ENCODE measurements at places on chromosomes 13 and 19. TPM values are rescaled to one million over a fixed set of nuclear protein-coding genes. Genes with fewer than 3 reads are reported as not detected.

SIGLEC12 gene
- not detected for total RNA-seq

SHC2 gene
- total RNA-seq, result under 0.01 TPM

SLITRK6 gene
- not detected for total RNA-seq

ZNF90 gene
- total RNA-seq, result 0.89 TPM

COX7A1 gene
- total RNA-seq, result 5.5 TPM

GPR4 gene
- 0.53 TPM for total RNA-seq

ATP1A3 gene
- total RNA-seq, result 0.29 TPM

ALG5 gene
- total RNA-seq, result 39.0 TPM

ZNF580 gene
- 10.4 TPM for total RNA-seq

SOHLH2 gene
- total RNA-seq, result not detected

SLC25A41 gene
- not detected for total RNA-seq

ZNF285 gene
- total RNA-seq, result 2.3 TPM

CHAF1A gene
- 9.5 TPM for total RNA-seq

MAP2K7 gene
- 8.4 TPM for total RNA-seq

HSPBP1 gene
- 106 TPM for total RNA-seq

GGN gene
- 0.18 TPM for total RNA-seq

GPR12 gene
- not detected for total RNA-seq

CSNK1A1L gene
- total RNA-seq, result not detected

DIRAS1 gene
- total RNA-seq, result 0.35 TPM

IL11 gene
- 1.8 TPM for total RNA-seq

KDELR1 gene
- 197 TPM for total RNA-seq

ZNF709 gene
- 1.7 TPM for total RNA-seq

CD37 gene
- total RNA-seq, result not detected

PIBF1 gene
- 20.2 TPM for total RNA-seq

DOCK9 gene
- 11.8 TPM for total RNA-seq

LAIR2 gene
- total RNA-seq, result not detected

PRTN3 gene
- not detected for total RNA-seq

VSIG10L gene
- total RNA-seq, result 0.35 TPM

ZNF443 gene
- total RNA-seq, result under 0.01 TPM

TEAD2 gene
- total RNA-seq, result 38.9 TPM

FGF9 gene
- total RNA-seq, result not detected

KLK8 gene
- not detected for total RNA-seq

MAP4K1 gene
- not detected for total RNA-seq

FAM216B gene
- total RNA-seq, result not detected

DPF1 gene
- total RNA-seq, result 3.5 TPM

ANKLE1 gene
- 0.29 TPM for total RNA-seq

SGCG gene
- not detected for total RNA-seq

LILRA2 gene
- not detected for total RNA-seq

ZNF626 gene
- total RNA-seq, result 12.9 TPM

POGLUT2 gene
- 27.1 TPM for total RNA-seq

C19orf73 gene
- total RNA-seq, result 6.3 TPM

TMEM255B gene
- total RNA-seq, result 0.53 TPM

KIR3DL2 gene
- not detected for total RNA-seq

PIH1D1 gene
- 93.2 TPM for total RNA-seq

KCNK6 gene
- total RNA-seq, result 3.2 TPM

ATCAY gene
- total RNA-seq, result 0.58 TPM

GRIN2D gene
- total RNA-seq, result not detected

ZNF586 gene
- total RNA-seq, result 8.1 TPM

IGFL2 gene
- total RNA-seq, result not detected

GIPR gene
- total RNA-seq, result not detected

ZNF776 gene
- 5.2 TPM for total RNA-seq

MBD3L2 gene
- total RNA-seq, result not detected

TTC9B gene
- total RNA-seq, result not detected

CNFN gene
- total RNA-seq, result not detected

PSG1 gene
- 0.29 TPM for total RNA-seq

MEDAG gene
- total RNA-seq, result 5.1 TPM

All from myometrial cell (primary cell).